Thoracic aorta (tissue), 2 donors: ENCODE measurements at places on chromosomes 7 and 10.
A peak's percentile ranks its signal among the peaks of the same experiment; 100 is the strongest.

GRCh38 chr7:118080947-118081346, 103.0 kb upstream of the LSM8 start:
- no peaks in the 10 kb centered on the region for H3K27me3 ChIP-seq
- no peaks in the 10 kb centered on the region for H3K4me1 ChIP-seq
- no peak overlapping the region for H3K4me3 ChIP-seq
- DNase-seq = no peak

DNA sequence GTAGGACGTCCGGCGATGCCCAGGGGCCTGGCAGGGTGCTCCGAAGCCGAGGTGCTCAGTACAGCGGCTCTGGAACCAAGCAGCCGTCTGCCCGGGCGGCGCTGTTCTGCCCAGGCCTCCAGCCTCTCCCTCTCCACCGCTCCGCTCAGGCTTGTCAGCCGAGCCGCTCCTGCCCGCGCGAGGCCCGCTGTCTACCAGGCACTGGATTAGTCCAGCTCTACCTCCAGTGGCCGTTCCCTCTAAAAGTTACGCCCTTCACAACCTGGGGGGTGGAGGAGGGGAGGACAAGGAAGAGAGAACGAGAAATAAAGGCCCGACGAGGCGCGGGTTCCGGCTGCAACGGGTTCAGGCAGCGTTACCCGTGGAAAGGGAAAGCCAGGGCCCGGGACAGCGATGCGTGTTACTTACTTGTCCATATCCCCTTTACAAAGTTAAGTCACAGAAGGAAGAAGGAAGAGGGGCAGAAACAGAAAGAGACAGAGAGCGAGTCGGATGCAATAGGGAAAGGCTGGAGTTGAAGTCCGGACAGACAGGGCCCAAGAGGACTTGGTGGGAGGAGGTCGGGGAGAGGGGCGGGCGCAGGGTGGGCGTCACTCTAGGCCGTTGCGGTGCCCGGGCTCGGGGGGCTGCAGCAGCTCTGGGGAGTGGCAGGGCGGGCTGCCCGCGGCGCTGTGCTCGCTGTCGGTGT, 2.8 kb downstream of the SP8 start:
- DNase-seq = no peak
- peak overlapping the region; percentile 63 for H3K4me3 ChIP-seq
- no peaks in the 10 kb centered on the region for H3K36me3 ChIP-seq
- peaks cover 35% of the 10 kb centered on the region for H3K4me1 ChIP-seq
- H3K27ac ChIP-seq = no peak overlapping the region

DNA sequence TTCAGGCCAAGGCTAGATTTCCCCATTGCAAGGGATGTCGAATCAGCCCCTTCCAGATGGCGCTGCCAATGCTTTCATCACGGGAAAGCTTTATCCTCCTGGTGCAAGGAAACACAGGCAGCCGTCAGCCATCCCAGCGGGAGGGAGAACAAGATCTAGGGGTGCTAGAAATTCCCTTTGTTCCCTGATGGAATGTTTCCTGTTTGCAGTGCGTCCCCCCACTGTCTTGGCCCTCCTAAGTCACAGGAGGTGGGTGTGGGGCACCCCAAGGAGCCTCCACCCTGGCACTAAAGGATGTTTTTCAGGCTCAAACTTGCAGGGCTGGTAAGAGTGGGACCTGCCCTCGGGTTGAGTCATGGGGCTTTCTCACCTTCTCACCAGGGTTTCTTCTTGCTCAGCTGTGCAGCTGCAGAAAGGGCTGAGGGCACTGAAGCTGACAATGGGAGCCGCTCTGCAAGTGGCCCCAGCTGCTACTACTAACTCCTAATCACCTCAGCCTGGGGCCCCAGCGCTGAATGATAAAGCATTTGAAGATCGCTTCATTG, 103.6 kb downstream of the PRPF18 start:
- peaks cover 17% of the 10 kb centered on the region for H3K36me3 ChIP-seq
- no peak overlapping the region for H3K4me3 ChIP-seq
- no peak overlapping the region for H3K27ac ChIP-seq
- H3K4me1 ChIP-seq = peaks cover 18% of the 10 kb centered on the region
- no peak for DNase-seq

- no peak overlapping the region for H3K4me3 ChIP-seq
- no peaks in the 10 kb centered on the region for H3K27me3 ChIP-seq
- no peak for DNase-seq
- H3K4me1 ChIP-seq = peaks cover 5% of the 10 kb centered on the region
- no peak overlapping the region for H3K27ac ChIP-seq
Observed at GRCh38 chr10:99343262-99343661, 14.1 kb downstream of the CNNM1 start.

DNA sequence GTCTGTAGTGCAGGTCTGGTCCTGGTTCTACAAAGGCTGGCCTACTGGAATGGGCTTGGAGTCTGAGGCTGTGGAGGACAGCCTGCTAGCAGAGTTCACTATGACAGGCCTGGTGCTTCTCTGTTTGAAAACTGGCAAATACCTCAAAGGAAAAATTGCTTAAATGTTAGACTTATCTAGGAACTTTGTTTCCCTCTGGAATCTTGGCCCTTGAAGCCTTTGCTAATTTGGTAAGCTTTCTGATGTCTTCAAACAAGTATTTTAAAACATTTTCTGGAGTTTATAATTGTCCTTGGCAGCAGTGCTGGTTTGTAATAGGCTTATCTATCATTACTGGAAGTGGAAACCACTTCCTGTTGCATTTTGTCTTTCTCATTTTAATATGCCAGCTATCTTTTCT, 139.7 kb downstream of the TMEM26 start:
- no peak overlapping the region for H3K27ac ChIP-seq
- H3K36me3 ChIP-seq = no peaks in the 10 kb centered on the region
- H3K4me3 ChIP-seq = no peak overlapping the region
- H3K27me3 ChIP-seq = no peaks in the 10 kb centered on the region
- no peaks in the 10 kb centered on the region for H3K4me1 ChIP-seq
- no peak for DNase-seq

- H3K4me1 ChIP-seq = no peaks in the 10 kb centered on the region
- no peak within 1 kb of the TSS for H3K4me3 ChIP-seq
- no peaks in the 10 kb centered on the region for H3K36me3 ChIP-seq
- no peak within 1 kb of the TSS for H3K27ac ChIP-seq
- DNase-seq = no peak
Observed at GRCh38 chr7:20217193-20217948, at the start of gene MACC1. Gene MACC1, minus strand, starts transcription at chr7:20217384. Its CDS starts 55,522 bp downstream, at chr7:20161862.

GRCh38 chr10:95861386-95861785, 46.4 kb upstream of the CC2D2B start:
- DNase-seq = no peak
- no peak overlapping the region for H3K27ac ChIP-seq
- no peak overlapping the region for H3K4me3 ChIP-seq
- no peaks in the 10 kb centered on the region for H3K27me3 ChIP-seq

GRCh38 chr7:49159536-49159935, 235.2 kb downstream of the CDC14C start:
- H3K27ac ChIP-seq = no peak overlapping the region
- H3K36me3 ChIP-seq = no peaks in the 10 kb centered on the region
- no peaks in the 10 kb centered on the region for H3K27me3 ChIP-seq
- no peak for DNase-seq
- H3K4me3 ChIP-seq = no peak overlapping the region
- H3K4me1 ChIP-seq = no peaks in the 10 kb centered on the region

GRCh38 chr7:54546081-54546985, 4.2 kb downstream of the VSTM2A start:
- H3K36me3 ChIP-seq = no peaks in the 10 kb centered on the region
- no peak overlapping the region for H3K27ac ChIP-seq
- no peaks in the 10 kb centered on the region for H3K4me1 ChIP-seq
- peak overlapping the region; percentile 3 for H3K4me3 ChIP-seq
- DNase-seq = no peak
- peaks cover 3% of the 10 kb centered on the region for H3K27me3 ChIP-seq

- H3K27me3 ChIP-seq = no peaks in the 10 kb centered on the region
- no peak for DNase-seq
- no peak overlapping the region for H3K4me3 ChIP-seq
- H3K4me1 ChIP-seq = no peaks in the 10 kb centered on the region
- H3K36me3 ChIP-seq = no peaks in the 10 kb centered on the region
Observed at GRCh38 chr7:29354340-29354739, 159.8 kb downstream of the CHN2 start.

GRCh38 chr10:72308320-72308987, 34.7 kb downstream of the DDIT4 start:
- H3K27ac ChIP-seq = no peak overlapping the region
- no peak for DNase-seq
- no peaks in the 10 kb centered on the region for H3K36me3 ChIP-seq
- peaks cover 7% of the 10 kb centered on the region for H3K4me1 ChIP-seq
- no peak overlapping the region for H3K4me3 ChIP-seq

- H3K36me3 ChIP-seq = no peaks in the 10 kb centered on the region
- no peaks in the 10 kb centered on the region for H3K4me1 ChIP-seq
- DNase-seq = no peak
- no peak overlapping the region for H3K27ac ChIP-seq
- H3K27me3 ChIP-seq = no peaks in the 10 kb centered on the region
- no peak overlapping the region for H3K4me3 ChIP-seq
Observed at GRCh38 chr7:106048706-106049020, 63.4 kb downstream of the SYPL1 start.

DNA sequence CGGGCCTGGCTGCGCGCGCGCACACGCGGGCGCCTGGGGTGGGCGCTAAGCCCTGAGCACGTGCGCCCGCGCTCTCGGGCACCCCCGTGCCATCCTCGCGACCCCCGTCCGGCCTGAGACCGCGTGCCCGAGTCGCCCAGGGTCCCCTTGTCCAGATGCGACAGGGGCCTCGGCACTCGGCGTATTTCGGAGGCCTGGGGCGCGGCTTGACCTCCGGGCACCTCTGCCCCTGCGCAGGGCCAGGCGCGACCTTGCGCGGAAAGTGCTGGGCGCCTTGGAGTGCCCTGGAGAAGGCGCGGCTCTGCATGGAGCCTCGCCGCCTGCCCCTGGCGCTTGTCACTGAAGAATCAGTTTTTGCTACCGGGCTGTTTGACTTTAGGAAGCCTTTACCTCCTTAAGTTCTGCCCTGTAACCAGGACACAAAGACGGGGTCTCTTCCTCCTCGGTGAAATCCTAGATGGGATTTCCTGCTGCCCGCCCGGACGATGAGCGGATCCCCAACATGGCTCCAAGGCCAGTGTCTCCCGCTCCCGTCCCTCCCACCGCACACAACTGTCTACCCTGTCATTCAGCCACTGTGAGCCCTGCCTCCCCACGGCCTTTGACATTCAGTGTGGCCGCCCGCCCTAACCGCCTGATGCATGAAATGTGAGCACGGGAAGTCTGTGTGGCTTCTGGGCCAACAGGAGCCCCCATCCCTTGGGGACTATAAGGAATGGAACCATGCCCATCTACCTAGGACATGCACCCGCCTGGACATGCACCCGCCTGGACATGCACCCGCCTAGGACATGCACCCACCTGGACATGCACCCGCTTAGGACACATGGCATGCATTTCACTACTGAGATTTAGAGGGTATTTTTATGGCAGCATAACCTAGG, 1.1 kb upstream of the STK32C start:
- no peaks in the 10 kb centered on the region for H3K36me3 ChIP-seq
- no peaks in the 10 kb centered on the region for H3K27me3 ChIP-seq
- DNase-seq = no peak

GRCh38 chr10:87930934-87931835, 67.8 kb downstream of the PTEN start:
- peak overlapping the region; percentile 9 for H3K4me3 ChIP-seq
- H3K27ac ChIP-seq = no peak overlapping the region
- H3K4me1 ChIP-seq = peaks cover 71% of the 10 kb centered on the region
- no peaks in the 10 kb centered on the region for H3K27me3 ChIP-seq
- no peaks in the 10 kb centered on the region for H3K36me3 ChIP-seq
